ENCODE measurements at places on chromosomes 1 and 21. TPM values are rescaled to one million over a fixed set of nuclear protein-coding genes. Genes with fewer than 3 reads are reported as not detected.

DNA sequence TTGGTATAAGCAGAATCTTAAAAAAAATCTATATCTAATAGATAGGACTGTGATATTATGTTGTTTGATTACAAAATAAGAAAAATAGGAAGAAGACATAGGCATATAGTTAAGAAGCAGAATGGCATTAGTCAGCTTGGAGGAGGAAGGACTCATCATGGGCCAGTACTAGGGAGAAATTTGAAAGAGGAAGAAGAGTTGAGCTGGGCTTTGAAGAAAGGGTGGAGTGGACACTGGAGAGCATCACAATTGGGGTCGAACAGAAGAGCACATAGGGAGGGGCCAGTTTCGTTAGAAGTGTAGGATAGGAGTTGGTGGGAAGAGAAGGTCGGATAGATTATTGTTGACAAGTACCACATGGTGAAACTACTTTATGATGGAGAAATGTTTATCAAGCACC, 129.3 kb downstream of the CACHD1 start:
- no peak for DNase-seq

- DNase-seq = peak; percentile 18
Measured at GRCh38 chr21:45768740-45769048, 125.2 kb downstream of the PCBP3 start.

GRCh38 chr1:160858097-160858496, 4.6 kb downstream of the CD244 start:
- DNase-seq = no peak

- no peak for DNase-seq
Measured at GRCh38 chr1:198272492-198272891, 115.7 kb downstream of the NEK7 start.

DNA sequence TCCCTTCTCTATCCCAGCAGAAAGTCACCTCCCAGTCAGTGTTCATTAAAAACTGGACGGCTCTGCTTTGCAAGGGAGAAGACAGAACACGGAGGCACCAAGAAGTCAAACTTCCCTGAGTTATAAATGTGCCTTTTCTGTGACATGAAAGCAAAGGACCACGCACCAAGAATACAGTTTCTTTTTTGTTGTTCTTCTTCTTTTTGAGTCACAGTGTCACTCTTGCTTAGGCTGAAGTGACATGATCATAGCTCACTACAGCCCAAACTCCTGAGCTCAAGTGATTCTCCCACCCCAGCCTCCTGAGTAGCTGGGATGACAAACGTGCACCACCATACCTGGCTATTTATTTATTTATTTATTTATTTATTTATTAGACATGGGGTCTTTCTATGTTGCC, 22.7 kb downstream of the GLUL start:
- no peak for DNase-seq

DNA sequence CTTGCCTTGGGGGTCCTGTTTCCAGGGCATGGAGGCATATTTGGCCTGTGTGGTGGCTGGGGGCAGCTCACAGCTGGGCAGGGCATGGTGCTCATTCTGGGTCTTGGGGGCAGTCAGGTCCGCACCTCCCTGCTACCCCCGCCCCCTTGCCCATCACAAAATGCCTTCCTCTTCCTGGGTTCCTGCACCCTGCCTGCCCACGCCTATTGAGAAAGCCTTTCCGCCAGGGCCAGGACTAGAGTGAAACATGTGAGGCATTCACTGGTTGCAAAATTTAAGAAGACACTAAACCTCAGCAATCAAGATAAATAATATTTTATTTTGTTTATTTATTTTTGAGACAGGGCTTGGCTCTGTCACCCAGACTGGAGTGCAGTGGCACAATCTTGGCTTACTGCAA, 19.7 kb downstream of the PTAFR start:
- DNase-seq = peak; percentile 67

Gene EXTL1
- total RNA-seq = not detected

DNA sequence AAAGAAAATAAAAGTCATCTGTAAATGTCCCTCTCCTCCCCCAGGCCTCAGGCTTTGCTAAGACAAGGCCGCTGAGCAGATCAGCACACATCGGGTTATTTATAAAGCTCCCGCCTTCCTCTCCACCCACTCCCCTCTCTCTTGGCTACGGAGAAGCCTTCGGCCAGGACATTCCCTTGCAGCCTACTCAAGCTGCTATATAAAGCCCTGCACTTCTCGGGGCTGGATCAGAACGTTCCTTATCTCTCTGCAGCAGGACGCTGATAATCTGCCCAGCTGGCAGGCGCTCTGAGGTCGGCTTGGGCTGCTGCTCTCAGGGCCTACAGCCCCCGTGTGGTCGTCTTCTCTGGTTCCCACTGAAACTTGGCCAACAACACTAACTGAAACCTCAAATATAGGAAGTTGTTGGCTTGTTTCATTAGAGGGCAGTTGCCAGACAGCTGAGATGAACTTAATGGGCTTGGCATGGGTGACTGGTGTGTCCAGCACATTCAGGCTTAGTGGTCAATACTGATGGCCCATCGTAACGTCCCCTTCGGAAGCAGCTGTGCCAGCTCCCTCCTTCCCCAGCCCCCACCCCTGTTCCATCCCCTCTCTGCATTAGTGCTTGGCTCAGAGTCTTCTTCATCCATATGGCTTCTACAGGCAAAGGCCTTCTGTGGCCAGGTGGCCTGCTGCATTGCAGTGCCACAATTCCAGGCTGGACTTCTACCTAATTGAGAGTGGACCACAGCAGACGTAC, 64.6 kb downstream of the IER5 start:
- DNase-seq = peak; percentile 28

- no peak for DNase-seq
Measured at GRCh38 chr1:246838118-246838456, 93.7 kb downstream of the AHCTF1 start.

Gene ZFP69B
- total RNA-seq = 8.9 TPM

DNA sequence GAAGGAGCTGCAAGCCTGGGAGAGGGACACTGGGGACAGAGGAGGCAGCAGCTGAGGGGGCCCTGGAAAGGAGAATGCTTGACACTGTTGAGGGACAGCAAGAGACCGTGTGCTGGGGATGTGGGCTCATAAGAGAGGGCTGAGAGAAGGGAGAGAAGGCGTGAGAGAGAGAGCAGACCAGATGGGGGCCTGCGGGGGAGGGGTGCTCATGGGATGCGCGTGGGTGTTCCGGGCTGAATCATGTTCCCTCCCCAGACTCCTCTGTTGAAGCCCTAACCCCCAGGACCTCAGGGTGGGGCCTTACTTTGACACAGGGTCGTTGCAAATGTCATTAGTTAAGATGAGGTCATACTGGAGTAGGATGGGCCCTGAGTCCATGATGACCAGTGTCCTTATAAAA, 40.8 kb downstream of the NTPCR start:
- no peak for DNase-seq

Gene PLA2G2C
- total RNA-seq = not detected

GRCh38 chr1:36927826-36928225, 106.5 kb downstream of the GRIK3 start:
- no peak for DNase-seq

- DNase-seq = no peak
Measured at GRCh38 chr1:241776911-241777310, 71.1 kb upstream of the EXO1 start.

Gene ZBTB8B
- total RNA-seq = not detected

Gene VCAM1
- not detected for total RNA-seq

GRCh38 chr1:28343405-28343804, 14.6 kb downstream of the MED18 start:
- no peak for DNase-seq

DNA sequence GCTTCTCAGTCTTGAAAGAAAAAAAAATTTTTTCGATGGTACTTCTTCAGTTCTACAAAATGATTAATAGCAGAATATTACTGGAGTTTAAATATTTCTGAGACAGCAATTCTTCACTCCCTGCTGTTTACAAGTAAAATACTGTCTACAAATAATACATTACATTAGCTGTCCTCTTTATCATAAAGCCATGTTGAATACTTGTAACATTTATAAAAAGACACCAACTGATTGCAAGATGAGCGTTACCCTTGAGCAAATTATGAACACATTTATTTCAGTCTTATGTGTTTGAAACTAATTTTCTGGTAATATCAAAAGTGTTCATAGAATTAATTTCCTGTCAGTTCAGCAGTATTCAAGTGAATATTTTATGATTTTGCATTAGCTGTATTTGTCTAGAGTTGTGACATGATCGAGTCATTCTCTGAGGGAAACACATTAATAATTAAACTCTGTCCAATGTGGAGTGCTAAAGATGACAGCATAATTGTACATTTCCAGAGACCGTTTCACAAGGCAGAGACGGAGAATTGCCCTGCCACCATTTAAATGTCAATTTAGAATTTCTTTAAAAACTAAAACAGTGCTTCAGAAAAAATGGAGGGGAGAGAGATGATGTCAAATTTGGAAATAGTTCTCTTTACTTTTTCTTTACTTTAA, 1359.0 kb upstream of the ADGRL4 start:
- DNase-seq = no peak
